ENCODE measurements at places on chromosomes 2 and 18.

DNA sequence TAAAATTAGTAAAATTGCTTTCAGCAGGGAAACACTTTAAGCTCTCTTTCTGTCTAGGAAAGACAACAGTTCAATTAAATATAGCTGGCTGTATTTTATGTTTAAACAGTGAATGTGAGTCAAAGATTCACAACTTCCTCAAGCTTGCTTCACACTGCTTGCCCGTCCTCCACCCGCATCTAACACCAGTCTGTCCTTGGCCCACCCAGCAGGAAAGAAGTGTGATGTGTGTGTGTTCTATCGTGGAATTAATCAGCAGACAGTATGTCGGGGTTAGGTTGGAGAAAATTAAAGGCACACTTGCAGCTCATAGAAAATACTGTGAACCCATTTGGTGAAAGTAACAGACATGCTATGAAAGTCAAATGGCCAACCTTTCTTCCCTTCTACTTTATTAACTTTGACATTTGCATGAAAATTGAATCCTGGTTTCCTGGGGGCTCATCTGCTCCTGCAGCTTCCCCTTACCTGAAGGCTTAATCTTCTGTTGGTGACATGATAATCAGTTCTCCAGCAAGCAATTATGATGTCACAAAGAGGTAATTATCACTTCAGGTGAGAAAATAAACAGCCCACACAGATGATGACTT is 182.0 kb downstream of the UXS1 start:
- no peak for DNase-seq

DNA sequence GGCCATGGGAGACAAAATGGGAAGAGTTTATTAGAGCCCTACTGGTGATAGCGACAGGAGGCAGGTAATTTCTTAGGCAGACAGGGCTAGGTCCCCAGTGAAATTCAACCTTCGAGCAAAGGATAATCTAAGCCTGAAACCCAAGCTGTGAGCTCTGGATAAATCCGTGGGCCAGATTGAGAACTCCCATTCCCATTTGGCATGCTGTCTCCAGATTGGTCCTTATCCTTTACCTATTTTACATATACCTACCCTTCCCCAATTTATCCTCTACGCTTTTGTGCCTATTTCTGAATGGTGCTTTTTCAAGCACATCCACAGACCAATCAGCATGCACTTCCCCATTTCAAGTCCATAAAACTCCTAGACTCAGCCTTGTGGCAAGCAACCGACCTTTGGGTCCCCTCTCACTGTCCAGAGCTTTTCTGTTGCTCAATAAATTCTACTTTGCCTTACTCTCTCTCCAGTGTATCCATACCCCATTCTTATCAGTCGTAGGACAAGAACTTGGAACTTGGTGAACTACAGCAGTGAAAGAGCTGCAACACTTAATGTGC is 268.0 kb downstream of the MYCN start:
- DNase-seq, result no peak

DNA sequence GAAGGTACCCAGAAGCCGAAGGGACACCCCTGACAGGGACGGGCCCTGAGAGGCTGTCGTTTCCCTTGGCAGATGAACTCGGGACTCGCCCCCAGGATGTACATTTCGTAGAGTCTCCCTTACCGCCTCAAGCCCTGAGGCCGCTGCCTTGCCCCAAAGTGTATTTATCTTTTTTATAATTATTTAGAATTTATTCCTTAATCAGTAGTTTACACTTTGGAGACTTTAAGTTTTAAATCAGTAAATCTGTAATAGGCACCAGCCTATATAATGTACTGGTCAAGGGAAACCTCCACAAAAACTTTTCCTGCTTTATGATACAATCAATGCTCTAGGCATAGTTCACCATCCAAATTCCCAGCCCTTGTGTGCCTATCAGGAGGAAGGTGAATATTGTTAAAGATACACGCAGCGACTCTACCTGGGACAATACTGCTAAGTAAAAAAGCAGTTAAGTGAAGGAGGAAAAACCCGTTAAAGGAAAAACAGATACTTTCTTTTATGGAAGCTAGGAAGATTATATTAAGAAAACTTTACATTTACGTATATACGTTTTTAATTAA is 848 bp downstream of the VRK2 start:
- no peak for DNase-seq

DNA sequence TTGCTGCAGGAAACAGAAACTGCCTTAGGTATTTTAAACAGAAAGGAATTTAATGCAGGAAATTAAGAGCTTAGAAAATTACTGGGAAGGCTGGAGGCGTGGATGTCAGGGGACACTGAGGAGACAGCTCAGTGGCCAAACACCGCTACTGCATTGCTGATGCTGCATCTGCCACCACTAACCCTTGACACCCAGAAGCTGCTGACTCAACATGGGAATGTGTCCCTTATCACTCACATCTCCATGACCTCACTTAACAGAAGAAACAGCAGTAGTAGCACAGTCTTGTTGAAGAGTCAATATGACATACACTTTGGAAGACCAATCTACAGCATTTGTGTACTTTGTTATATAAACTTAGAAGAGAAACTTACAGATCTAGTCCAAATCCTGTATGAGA is 906.1 kb downstream of the SLC4A3 start:
- no peak for DNase-seq

DNA sequence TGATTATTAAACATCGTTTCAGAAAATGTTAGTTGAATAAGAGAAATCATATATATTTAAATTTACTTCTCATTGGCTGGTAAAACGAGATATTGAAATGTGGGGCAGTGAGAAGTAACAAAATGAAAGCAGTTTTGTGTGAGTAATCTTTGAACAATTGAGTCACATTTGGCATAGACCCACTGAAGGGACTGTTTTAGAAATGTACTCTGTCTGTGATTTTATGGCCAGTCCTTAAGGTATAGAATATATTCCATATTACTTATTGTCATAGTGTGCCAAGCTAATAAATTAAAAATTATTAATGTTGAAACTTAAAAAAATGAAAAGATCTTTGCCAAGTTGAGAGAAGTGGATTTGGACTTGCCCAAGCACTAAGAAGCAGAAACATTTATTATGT is 222.4 kb upstream of the COL3A1 start:
- DNase-seq, result no peak

GRCh38 chr2:216740557-216741222 is 45.3 kb upstream of the IGFBP5 start:
- DNase-seq, result no peak

GRCh38 chr2:158179660-158180059 is 78.0 kb downstream of the UPP2 start:
- no peak for DNase-seq

DNA sequence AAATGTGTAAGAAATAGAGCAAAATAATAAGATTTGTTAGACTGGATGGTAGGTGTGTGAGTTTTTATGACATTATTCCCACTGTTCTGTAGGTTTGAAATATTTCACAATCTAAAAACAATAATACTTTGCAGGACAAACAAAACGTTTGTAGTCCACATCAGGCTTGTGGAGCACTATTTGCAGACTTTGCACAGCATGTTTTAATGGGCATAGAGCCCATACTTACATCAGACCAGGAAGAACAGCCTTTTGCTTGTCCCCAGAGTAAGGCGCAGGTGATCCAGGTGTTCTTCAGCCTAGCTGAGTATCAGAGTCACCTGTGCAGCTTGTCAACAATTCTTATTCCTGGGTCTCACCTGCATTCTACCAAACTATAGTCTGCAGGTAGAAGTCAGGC is 9.1 kb upstream of the STK39 start:
- no peak for DNase-seq

- DNase-seq, result no peak
Observed at GRCh38 chr2:42102024-42102590, 54.3 kb downstream of the PKDCC start.

DNA sequence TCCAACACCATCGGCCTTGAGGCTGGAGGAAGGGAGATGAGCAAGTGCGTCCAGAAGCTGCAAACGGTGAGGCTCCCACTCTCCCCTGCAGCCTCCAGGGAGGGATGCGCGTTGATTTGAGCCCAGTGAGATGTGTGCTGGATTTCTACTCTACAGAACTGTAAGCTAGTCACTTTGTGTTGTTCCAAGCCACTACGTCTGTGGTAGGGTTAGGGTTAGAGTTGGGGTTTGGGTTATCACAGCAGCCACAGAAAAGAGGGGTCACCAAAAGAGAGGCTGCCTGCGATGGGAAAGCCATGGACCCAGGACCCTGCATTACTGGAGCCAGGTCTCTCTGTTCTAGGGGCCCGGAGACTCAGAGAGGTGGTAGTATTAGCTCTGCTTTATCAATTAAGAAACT is 94.5 kb downstream of the KCNF1 start:
- DNase-seq, result no peak

- DNase-seq, result no peak
Observed at GRCh38 chr2:1420746-1421480, 7.7 kb downstream of the TPO start.

DNA sequence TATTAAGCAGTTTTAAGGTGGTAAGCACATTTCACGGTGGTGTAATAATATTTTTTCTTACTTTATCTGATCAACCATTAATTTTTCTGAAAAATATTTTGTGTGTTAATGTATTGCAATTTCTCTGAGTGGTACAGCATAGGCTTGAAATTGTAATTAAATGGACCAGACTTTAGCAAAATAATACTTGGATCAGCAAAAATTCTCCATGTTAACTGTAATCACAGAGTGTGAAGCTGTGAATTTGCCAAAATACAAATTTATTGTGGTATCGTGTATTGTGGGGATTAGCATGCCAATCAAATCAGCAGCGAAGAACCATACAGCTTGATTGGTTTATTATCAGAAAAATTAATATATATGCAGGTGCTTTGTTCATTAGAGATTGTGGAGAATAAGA is 1088.9 kb upstream of the GYPC start:
- no peak for DNase-seq

DNA sequence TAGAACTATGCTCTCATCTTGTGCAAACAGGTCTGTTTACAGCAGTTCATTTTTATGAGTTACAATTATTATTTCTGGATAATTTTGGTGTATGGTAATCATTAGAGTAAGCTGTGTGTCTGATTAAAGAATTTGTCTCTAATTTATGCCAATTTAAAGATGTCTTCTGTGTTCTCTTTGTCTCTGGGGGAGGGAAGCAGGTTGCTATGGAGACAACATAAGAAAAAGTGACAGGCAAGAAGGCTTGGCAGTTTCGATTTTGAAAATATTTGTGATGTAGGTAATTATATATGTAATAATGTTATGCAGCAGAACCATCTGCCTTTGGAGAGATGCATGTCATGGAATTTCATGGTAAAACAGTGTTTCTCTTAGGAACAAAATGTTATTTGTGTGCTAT is 78.2 kb downstream of the SH3RF3 start:
- DNase-seq, result no peak

DNA sequence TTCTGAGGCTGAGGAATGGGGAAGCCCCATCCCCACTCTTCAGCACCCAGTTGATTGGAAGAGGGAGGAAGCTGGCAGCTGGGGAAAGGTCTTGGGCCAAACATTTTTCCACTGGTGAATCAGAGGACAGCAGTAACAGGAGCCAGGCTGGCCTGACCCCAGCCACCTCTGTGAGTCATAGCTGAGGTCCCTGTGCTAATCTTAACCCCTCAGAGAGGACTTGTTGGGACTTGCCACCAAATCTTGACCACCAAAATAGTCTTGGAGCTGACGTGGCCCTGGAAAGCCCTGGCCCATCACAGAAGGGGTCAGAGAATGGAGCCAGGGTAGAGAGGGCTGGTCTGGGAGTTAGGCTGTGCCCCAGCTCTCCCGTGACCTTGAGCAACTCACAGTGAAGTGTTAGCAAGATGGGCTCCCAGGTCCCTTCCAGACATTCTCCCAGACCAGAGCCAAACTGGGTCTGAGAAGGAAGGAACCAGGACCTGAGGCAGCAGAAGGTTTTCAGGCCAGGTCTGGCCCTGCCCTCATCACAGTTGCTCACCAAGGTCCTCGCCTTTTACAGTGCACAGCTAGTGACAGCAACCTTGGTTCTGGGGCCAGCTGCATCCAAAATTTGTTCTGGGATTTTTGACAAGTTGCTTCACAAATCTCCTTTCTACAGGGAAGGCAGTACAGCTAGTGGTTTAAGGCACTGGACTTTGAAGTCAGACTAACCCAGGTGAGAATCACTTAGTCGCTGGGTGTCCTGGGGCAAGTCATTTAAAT is 266.6 kb downstream of the CYP26B1 start:
- DNase-seq, result no peak

- DNase-seq, result no peak
Observed at GRCh38 chr2:182717816-182718215, 1.8 kb downstream of the DNAJC10 start.

DNA sequence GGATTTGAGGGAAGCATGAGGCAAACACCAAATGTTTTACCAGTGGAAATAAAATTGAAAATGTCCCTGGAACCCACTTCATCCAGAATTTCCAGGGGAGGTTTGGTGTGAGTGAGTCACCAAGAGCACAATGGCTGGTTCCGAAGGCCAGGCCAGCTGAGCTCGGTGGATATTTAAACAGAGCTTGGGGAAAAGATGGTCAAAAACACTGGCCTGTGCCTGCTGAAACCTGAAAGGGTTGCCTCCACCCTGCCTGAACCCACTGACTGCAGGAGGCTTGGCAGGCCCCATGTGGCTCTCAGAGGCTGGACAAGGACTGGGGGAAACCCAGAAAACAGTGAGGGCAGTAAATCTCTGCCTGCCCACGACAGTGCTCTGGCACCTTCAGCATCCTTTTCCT is 93.9 kb downstream of the TTC32 start:
- DNase-seq, result no peak

GRCh38 chr2:147636886-147637285 is 207.9 kb upstream of the ACVR2A start:
- DNase-seq, result no peak

DNA sequence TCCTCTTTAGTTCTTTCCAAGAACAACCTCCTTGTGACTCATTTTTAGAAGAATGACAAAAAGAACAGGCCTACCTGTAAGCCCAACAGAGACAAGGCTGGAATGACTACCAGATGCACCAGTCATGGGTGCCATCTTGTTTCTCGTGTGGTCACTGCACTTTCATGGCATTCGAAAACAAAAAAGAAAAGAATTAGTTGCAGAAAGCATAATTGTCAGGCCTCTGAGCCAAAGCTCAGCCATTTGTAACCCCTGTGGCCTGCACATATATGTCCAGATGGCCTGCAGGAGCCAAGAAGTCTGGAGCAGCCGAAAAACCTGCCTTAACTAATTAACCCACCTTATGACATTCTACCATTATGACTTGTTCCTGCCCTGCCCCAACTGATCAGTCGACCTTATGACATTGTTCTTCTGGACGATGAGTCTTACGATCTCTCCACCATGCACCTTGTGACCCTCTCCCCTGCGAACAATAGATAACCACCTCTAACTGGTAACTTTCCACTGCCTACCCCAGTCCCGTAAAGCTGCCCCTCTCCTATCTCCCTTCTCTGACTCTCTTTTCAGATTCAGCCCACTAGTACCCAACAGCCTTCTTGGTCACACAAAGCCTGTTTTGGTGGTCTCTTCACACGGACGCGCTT is 13.9 kb upstream of the BUB1 start:
- DNase-seq, result no peak

DNA sequence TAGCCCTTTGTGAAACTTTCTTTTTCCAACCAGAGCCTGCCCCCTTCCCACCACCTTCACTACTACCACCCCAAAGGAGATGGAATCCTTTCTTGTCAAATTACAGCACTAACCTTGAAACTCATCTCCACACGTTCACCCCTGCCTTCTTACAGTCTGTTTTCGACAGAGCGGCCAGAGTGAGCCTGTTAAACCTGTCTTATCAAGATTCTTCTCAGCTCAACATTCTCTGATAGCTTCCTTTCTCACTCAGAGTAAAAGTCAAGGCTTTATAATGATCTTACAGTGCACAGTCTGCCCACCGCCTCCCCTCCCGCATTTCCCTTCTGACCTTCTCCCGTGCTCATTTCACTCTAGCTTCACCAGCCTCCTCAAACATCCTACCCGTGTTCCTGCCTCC is 56.0 kb downstream of the ARHGAP25 start:
- no peak for DNase-seq

All from posterior cingulate gyrus (tissue), 11 donors.